ENCODE measurements at places on chromosomes 1 and 21. TPM values are rescaled to one million over a fixed set of nuclear protein-coding genes. Genes with fewer than 3 reads are reported as not detected.
A peak's percentile ranks its signal among the peaks of the same experiment; 100 is the strongest.

TSPEAR gene
- 0.15 TPM for total RNA-seq

DNA sequence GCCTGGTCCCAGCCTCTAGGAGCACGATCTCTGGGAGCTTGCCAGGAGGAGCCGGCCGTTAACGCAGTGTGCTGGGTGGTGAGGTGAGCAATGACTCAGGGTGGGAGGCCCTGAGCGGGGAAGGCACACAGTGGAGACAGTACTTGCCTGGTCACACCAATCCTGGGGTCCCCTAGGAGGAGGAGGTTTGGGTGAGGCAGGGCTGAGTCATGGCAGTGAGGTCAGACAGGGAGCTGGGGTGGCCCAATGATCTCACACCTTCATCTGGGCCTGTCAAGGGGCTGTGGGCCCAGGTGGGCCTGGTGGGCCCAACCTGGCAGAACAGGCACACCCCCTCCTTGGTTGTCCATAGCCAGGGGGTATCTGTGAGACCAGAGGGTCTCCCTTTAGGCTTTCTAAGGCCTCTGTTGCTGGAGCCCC lies 8.6 kb upstream of the EDN2 start:
- H3K27ac ChIP-seq: peak overlapping the region; percentile 27
- peaks cover 55% of the 10 kb centered on the region for H3K4me1 ChIP-seq
- no peaks in the 10 kb centered on the region for H3K36me3 ChIP-seq
- H3K4me3 ChIP-seq: no peak overlapping the region
- no peak for DNase-seq

- no peak overlapping the region for H3K4me3 ChIP-seq
- no peaks in the 10 kb centered on the region for H3K27me3 ChIP-seq
- peaks cover 4% of the 10 kb centered on the region for H3K36me3 ChIP-seq
- no peak for DNase-seq
- H3K27ac ChIP-seq: peak overlapping the region; percentile 93
- peaks cover 45% of the 10 kb centered on the region for H3K4me1 ChIP-seq
Measured at GRCh38 chr21:38343691-38344090, 86.9 kb downstream of the KCNJ15 start.

GRCh38 chr1:84861988-84862644 lies 30.9 kb downstream of the LPAR3 start:
- H3K4me1 ChIP-seq: no peaks in the 10 kb centered on the region
- no peak overlapping the region for H3K27ac ChIP-seq
- no peak for DNase-seq
- H3K4me3 ChIP-seq: no peak overlapping the region
- peaks cover 17% of the 10 kb centered on the region for H3K27me3 ChIP-seq
- H3K36me3 ChIP-seq: peaks cover 1% of the 10 kb centered on the region

DNA sequence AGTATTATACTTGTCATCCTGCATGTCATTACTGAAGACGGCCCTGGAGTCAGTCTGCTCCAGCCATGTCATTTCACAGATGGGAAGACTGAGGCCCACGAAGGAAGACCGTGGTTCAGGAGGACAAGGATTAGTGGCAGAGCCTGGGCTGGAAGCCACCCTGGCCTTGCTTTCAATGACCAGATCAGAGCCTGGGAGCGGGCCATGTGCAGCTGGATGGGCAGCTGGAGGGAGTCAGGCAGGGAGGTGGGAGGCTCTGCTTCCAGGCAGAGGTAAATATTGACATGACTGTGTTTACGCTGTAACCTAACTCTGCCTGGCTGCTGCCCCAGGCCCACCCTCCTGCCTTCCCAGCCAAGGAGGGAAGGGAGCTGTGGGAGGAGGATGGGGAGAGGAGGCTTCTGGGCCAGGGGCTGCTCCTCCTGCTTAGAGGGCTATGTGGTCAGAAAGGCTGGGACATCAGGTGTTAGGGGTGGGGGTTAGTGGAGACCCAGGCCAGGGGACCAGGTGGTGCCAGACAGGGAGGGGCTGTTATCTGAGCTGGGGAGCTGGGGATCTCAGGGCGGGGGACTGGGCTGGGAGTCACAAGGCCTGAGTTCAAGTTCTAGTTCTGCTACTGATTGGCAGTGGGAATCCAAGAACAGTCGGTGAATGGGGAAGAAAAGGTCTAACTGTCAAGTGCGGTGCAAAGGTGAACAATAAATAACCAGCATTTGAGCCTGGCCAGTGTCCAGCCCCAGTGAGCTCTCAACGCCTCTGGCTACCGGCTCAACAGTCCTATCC lies 48.5 kb upstream of the ECE1 start:
- H3K4me1 ChIP-seq: peaks cover 91% of the 10 kb centered on the region
- no peaks in the 10 kb centered on the region for H3K36me3 ChIP-seq
- H3K27ac ChIP-seq: peak overlapping the region; percentile 86
- no peak for DNase-seq

- peaks cover 8% of the 10 kb centered on the region for H3K4me1 ChIP-seq
- no peak for DNase-seq
- H3K27me3 ChIP-seq: no peaks in the 10 kb centered on the region
- no peak overlapping the region for H3K4me3 ChIP-seq
- no peak overlapping the region for H3K27ac ChIP-seq
- no peaks in the 10 kb centered on the region for H3K36me3 ChIP-seq
Measured at GRCh38 chr1:26664802-26665201, 31.0 kb upstream of the ARID1A start.

LHX8 gene
- not detected for total RNA-seq

DNA sequence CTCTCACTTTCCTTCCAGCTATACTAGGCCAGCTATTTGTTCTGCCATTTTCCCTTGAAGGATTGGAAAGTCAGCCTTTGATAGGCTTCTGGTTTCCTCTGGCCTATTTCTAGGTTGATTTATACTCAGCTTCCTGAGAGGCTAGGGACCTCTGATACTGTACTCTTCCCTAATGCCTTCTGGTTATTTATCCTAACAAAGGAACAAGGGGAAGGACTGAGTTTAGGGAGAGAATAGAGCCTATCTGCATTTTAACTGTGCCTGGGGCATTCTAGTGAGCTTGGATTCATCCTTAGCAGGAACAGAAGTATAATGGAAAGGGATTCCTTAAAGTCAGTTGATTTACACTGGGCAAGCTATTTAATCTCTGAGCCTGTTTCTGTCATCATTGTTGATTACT lies 11.8 kb upstream of the TMEM39B start:
- peaks cover 27% of the 10 kb centered on the region for H3K36me3 ChIP-seq
- no peak overlapping the region for H3K4me3 ChIP-seq
- peak overlapping the region; percentile 80 for H3K27ac ChIP-seq

GRCh38 chr1:41588334-41588875 lies 103.9 kb upstream of the EDN2 start:
- H3K4me1 ChIP-seq: no peaks in the 10 kb centered on the region
- no peaks in the 10 kb centered on the region for H3K27me3 ChIP-seq
- DNase-seq: no peak
- no peak overlapping the region for H3K27ac ChIP-seq

GRCh38 chr1:112524986-112525385 lies 16.2 kb downstream of the WNT2B start:
- H3K4me3 ChIP-seq: no peak overlapping the region
- no peak for DNase-seq
- peak overlapping the region; percentile 81 for H3K27ac ChIP-seq
- no peaks in the 10 kb centered on the region for H3K27me3 ChIP-seq

STUM gene
- not detected for total RNA-seq

CD84 gene
- not detected for total RNA-seq

LENEP gene
- total RNA-seq: 0.72 TPM

FMO3 gene
- 0.27 TPM for total RNA-seq

- DNase-seq: no peak
- H3K27ac ChIP-seq: no peak overlapping the region
- H3K27me3 ChIP-seq: no peaks in the 10 kb centered on the region
- no peaks in the 10 kb centered on the region for H3K36me3 ChIP-seq
- peaks cover 24% of the 10 kb centered on the region for H3K4me1 ChIP-seq
Measured at GRCh38 chr21:16082038-16082816, 352.4 kb downstream of the USP25 start.

DNA sequence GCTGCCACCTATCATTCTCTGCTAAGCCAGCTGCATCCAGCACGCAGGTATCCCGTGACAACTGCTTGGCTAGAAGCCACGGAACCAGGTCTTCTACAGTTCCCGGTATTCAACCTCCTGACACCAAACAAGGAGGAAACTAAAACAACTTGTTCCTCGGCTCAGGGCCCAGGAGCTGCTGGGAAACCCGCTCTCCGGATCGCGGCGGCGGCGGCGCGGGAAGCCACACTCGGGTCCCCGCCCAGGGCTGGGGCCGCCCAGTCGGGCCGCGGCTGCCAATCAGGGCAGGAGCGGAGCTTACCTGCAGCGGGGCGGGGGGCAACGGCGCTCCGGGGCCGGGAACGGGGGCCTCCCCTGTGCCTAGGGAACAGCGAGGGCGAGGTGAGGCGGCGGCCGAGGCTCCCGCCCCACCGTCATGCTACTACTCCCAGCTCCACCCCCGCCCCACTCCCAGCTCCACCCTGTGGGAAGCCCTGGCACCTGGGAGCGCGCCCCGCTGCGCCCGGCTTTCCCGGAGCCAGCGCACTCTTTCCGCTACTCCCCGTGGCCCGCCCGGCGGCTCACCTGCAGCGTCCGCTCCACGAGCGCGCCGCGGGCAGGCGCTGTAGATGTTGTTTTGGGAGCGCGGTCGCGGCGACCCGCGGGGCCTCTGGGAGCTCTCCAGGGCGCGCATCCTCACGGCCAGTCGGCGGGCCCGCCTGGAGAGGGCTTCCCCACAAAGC lies 12.1 kb downstream of the IL24 start:
- no peak overlapping the region for H3K27ac ChIP-seq
- peak overlapping the region; percentile 39 for H3K4me3 ChIP-seq
- H3K36me3 ChIP-seq: no peaks in the 10 kb centered on the region
- no peak for DNase-seq
- H3K4me1 ChIP-seq: peaks cover 24% of the 10 kb centered on the region

GRCh38 chr1:33826711-33827110 lies 37.2 kb upstream of the HMGB4 start:
- H3K27me3 ChIP-seq: no peaks in the 10 kb centered on the region
- no peak for DNase-seq
- no peak overlapping the region for H3K4me3 ChIP-seq
- no peak overlapping the region for H3K27ac ChIP-seq
- H3K36me3 ChIP-seq: no peaks in the 10 kb centered on the region

- peaks cover 6% of the 10 kb centered on the region for H3K27me3 ChIP-seq
- no peaks in the 10 kb centered on the region for H3K4me1 ChIP-seq
- no peak for DNase-seq
- no peak overlapping the region for H3K27ac ChIP-seq
Measured at GRCh38 chr1:160548960-160549664, 26.1 kb upstream of the SLAMF6 start.

GCSAML gene
- total RNA-seq: not detected

RRAGC gene
- 71.2 TPM for total RNA-seq

DNA sequence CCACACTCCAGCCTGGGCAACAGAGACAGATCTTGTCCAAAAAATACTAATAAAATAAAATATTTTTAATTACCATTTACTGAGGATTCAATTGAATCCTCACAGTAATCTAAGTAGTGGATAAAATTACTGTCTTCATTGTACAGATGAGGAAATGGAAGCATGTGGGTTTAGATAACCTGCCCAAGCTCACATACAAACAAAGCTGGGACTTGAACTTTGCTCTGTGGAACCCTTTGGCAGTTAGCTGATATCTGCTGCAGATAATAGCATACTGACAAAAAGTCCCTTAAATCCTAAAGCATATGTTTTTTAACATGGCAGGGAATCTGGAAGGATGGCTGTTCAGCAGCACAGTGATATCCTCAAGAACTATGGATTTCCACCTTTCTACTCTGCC lies 130.9 kb upstream of the MROH9 start:
- H3K27me3 ChIP-seq: no peaks in the 10 kb centered on the region
- DNase-seq: no peak
- H3K27ac ChIP-seq: no peak overlapping the region
- H3K36me3 ChIP-seq: no peaks in the 10 kb centered on the region

DNA sequence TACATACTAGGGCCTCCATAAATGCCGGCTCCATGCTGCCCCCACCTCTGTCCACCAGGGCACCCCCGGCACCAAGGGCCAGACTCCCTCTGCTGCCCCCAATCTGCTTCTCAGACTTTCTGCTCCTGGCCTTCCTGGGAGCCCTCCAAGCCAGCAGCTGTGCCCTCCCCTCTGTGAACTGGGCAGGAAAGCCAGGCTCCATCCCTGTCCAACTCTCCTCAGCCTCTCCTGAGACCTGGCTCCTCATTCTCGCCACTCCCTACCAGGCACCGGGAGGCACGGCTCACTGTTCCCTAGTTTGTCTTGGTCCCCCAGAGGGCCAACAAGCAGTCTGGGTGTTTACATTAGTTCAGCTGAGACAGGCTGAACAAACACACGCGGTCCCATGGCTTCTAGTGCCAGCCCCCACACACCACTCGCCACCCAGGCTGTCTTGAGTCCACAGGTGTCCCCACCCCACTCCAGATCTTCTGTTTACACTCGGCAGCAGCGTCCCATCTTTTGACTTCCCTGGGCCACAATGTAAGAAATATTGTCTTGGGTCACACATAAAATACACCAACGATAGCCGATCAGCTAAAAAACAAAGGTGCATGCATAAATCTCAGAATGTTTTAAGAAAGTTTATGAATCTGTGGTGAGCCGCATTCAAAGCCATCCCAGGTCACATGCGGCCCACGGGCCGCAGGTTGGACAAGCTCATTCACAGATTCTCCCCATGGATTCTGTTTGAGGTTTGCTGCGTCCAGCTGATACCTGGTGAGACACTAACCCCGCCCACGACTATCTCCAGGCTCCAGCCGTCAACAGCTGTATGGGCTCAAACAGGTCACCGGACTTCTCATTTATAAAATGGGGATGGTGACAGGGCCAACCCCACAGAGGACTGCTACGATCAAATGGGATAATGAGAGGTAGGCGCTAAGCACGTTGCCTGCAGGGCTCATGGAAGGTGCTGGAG lies 29.5 kb upstream of the ECE1 start:
- H3K27ac ChIP-seq: peak overlapping the region; percentile 94
- peak overlapping the region; percentile 13 for H3K4me3 ChIP-seq
- no peak for DNase-seq
- H3K4me1 ChIP-seq: peaks cover 85% of the 10 kb centered on the region
- H3K27me3 ChIP-seq: no peaks in the 10 kb centered on the region
- H3K36me3 ChIP-seq: no peaks in the 10 kb centered on the region

- H3K4me3 ChIP-seq: peak overlapping the region; percentile 71
- H3K4me1 ChIP-seq: peaks cover 13% of the 10 kb centered on the region
- H3K36me3 ChIP-seq: no peaks in the 10 kb centered on the region
- H3K27me3 ChIP-seq: no peaks in the 10 kb centered on the region
- DNase-seq: peak; percentile 87
Measured at GRCh38 chr1:178037510-178038253, 56.2 kb upstream of the RASAL2 start.

Data from chondrocyte (in vitro differentiated cells).